Epithelial cell of proximal tubule (primary cell): ENCODE measurements at places on chromosomes 13 and 19.

DNA sequence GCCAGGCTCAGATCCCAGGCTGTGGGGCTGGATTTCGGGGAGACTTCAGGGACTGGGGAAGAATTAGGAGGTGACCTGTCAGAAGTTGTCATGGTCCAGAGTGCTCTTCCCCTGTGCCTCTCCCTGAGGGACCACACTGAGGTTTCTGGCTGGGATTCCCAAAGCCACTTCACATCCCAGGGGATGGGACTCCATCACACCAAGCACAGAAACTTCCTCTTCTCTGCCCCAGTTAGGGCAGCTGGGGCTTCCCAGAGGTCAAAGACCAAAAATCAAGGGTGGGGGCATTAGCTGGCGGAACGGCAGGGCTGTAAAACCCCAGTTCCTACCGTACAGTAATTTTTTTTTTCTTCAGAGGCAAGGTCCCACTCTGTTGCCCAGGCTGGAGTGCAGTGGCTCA is 7.4 kb downstream of the FCER2 start:
- no peak for DNase-seq

DNA sequence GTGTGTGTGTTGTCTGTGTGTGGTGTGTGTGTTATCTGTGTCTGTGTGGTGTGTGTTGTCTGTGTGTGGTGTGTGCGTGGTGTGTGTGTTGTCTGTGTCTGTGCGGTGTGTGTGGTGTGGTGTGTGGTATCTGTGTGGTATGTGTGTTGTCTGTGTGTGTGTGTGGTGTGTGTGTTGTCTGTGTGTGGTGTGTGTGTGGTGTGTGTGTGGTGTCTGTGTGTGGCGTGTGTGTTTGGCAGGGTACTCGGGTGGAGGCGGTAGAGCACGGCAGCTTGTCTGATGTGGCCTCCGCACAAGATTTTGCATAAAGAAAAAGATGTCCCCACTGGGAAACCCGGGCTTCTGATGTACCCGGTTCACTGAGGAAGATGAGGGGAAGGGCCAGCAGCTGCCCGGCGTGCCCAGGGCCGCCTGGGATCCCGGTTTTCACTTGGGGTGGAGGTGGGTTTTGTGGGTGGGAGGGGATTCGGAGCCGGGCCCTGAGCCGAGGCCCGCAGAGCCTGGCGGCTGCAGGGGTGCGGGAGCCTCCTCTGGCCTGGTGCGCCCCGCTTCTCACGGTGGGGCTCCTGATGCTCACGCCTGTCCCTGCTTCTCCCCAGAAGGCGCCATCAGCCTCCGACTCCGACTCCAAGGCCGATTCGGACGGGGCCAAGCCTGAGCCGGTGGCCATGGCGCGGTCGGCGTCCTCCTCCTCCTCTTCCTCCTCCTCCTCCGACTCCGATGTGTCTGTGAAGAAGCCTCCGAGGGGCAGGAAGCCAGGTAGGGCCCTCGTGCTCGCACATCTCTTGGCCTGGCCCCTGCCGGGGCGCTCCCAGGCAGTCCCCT is 21.2 kb downstream of the HDGFL2 start:
- DNase-seq: no peak

- DNase-seq: no peak
Measured at GRCh38 chr13:103107580-103107979, 41.4 kb upstream of the SLC10A2 start.

GRCh38 chr13:51559946-51560735 is 24.1 kb upstream of the WDFY2 start:
- no peak for DNase-seq

DNA sequence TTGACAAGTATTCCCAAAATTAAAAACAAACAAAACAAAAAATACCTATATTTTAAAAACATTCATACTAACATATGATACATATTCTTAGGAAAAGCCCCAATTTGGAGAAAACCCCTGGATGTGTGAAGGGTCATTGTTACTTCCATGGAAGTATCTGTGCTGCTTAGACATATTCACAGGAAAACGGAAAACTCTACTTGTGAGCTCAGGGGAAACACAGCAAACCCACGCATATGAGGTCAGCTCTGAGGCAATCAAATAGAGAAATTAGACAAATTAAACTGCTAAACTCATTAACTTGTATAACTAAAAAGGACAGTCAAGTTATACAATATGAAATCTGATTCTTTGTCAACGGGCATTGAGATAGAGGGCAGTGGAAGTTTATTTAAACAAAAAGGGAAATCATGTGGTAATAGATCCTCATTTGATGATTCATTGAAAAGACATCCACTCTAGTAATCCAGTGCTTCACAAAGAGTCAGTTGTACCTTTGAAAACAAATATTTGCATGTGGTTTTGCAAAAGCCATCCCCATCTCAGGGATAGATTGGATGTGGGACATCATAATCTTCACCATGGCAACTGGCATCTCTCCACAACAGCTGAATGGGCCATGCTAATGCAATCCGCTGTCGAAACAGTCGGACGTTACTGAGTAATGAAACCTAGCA is 423.4 kb downstream of the ITGBL1 start:
- DNase-seq: peak; percentile 12

DNA sequence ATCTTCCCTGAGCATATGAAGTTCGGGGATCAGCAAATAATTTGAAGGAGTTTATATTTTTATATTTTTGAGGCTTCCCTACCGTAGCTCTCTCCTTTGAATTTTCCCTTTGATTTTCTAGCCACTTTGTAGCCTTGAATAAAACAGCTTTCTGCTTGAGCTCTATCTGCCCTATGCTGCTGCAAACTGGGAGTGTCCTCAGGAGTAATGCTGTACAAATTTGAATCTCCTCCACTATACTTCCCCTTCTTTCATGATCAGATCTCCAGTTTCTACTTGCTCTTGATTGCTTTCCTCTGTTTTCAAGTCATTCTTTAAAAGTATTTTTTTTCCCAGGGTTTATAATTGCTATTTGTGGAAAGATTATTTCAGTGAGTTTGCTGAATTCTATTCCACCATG is 14.6 kb downstream of the PDS5B start:
- no peak for DNase-seq

- no peak for DNase-seq
Measured at GRCh38 chr19:49155005-49155819, at the start of gene HRC. Gene HRC, minus strand, starts transcription at chr19:49155396. Its CDS starts 159 bp downstream, at chr19:49155237.

DNA sequence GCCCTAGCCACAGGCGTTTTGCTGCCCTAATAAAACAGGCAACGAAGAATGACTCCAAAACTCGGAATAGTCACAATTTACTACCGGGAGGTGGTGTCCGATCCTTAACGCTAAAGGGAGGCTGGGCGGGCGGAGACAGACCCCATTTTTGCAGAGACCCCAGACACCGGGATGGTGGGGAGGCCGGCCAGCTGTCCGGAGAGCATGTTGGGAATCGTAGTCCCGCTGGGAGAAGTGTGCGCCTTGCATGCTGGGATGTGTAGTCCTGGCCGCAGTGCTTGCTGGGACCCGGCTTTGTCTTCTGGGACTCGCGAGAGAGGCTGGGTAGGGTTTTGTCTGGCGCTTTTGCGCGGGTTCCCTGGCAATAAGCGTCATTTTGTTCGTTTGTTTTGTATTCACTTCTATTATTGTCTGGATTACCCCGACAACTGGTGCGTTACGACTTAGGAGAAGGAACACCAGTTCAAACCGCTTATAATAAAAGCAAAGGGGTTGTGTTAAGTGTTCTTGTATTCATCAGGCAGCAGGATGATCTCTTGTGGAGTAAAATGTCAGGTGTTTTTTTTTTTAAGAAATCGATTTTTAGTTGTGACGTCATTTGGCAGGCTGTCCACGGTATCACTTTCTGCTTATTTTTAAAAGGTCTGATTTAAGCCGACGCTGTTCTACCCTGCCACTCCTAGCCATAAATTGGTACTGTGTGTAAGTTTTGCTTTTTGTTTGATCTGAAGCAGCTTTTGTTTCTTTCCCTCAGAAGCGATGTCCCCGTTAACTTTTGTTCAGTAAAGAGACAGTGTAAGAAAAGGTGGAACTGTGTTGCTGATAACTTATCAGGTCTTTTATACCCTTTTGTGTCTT is 676 bp upstream of the HSPH1 start:
- peak; percentile 90 for DNase-seq

GRCh38 chr13:50334115-50334778 is 319.0 kb downstream of the KCNRG start:
- no peak for DNase-seq

- no peak for DNase-seq
Measured at GRCh38 chr19:8648240-8648639, 17.8 kb downstream of the NFILZ start.

GRCh38 chr19:18251587-18252369 is 22.5 kb downstream of the IQCN start:
- DNase-seq: no peak

GRCh38 chr13:21965095-21965494 is 294.2 kb downstream of the FGF9 start:
- DNase-seq: no peak
